ENCODE measurements at places on chromosomes 13 and 19. TPM values are rescaled to one million over a fixed set of nuclear protein-coding genes. Genes with fewer than 3 reads are reported as not detected.
A peak's percentile ranks its signal among the peaks of the same experiment; 100 is the strongest.

The ZNF221 gene
- polyA plus RNA-seq: 3.1 TPM

GRCh38 chr19:45591638-45592005 lies 7.0 kb upstream of the OPA3 start:
- peaks cover 10% of the 10 kb centered on the region for H3K27me3 ChIP-seq
- H3K4me1 ChIP-seq: peaks cover 22% of the 10 kb centered on the region
- no peak overlapping the region for H3K4me3 ChIP-seq
- H3K36me3 ChIP-seq: peaks cover 23% of the 10 kb centered on the region

- no peaks in the 10 kb centered on the region for H3K27me3 ChIP-seq
Observed at GRCh38 chr13:87941226-87941625, 270.1 kb downstream of the SLITRK5 start.

The CARD8 gene
- polyA plus RNA-seq: 18.9 TPM

The ADGRL1 gene
- 12.5 TPM for polyA plus RNA-seq

DNA sequence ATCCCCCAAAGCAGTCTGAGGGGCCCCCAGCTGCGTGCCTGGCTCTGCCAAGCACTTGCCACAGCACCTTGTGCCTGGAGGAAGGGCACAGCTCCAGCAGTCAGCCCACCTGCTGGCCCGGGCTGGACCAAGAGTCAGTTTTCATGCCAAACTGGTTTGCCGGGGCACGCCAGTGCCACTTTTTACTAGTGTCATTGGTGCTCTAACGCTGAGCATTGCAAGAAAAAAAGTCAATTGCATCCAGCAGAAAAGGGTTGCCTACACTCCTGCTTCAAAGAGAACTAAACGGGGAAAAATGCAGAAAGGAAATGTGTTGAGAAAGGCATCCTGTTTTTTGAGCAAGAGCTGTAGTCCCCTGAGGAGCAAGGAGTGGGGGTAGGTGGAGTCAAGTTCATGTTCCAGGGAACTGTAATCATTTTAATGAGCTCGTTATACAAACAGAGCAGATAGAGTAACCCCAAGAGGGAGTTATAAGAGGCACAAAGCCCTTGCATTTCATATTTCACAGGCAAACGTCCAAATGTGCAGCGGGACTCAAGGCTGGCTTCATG lies 68.4 kb downstream of the F2RL3 start:
- DNase-seq: no peak
- no peak overlapping the region for H3K4me3 ChIP-seq
- no peak overlapping the region for H3K27ac ChIP-seq
- peaks cover 6% of the 10 kb centered on the region for H3K4me1 ChIP-seq
- H3K27me3 ChIP-seq: no peaks in the 10 kb centered on the region
- H3K36me3 ChIP-seq: no peaks in the 10 kb centered on the region

- DNase-seq: no peak
- no peaks in the 10 kb centered on the region for H3K4me1 ChIP-seq
- no peak overlapping the region for H3K27ac ChIP-seq
- H3K36me3 ChIP-seq: no peaks in the 10 kb centered on the region
- H3K27me3 ChIP-seq: no peaks in the 10 kb centered on the region
Observed at GRCh38 chr13:65826657-65827056, 1403.5 kb downstream of the PCDH9 start.

DNA sequence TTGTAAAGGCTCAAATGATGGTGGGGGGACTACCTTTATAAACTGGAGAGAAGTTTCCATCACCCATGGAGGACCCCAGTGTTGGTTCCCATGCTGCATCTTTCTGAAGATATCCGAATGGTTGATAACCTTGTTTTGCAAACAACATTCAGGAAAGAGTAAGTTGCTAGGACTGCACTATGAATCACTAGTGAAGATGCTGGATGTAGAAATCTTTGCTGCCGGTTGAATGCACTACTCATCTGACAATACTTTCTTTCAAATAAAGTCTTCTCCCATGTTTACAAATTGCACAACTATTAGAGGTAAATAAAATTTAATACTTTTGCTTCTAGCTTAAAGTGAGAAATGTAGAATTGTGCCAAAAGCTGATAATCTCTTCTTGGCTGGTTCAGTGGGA lies 198.4 kb upstream of the SLITRK6 start:
- H3K4me1 ChIP-seq: no peaks in the 10 kb centered on the region
- no peak overlapping the region for H3K4me3 ChIP-seq
- no peaks in the 10 kb centered on the region for H3K36me3 ChIP-seq
- H3K27ac ChIP-seq: no peak overlapping the region
- no peaks in the 10 kb centered on the region for H3K27me3 ChIP-seq

DNA sequence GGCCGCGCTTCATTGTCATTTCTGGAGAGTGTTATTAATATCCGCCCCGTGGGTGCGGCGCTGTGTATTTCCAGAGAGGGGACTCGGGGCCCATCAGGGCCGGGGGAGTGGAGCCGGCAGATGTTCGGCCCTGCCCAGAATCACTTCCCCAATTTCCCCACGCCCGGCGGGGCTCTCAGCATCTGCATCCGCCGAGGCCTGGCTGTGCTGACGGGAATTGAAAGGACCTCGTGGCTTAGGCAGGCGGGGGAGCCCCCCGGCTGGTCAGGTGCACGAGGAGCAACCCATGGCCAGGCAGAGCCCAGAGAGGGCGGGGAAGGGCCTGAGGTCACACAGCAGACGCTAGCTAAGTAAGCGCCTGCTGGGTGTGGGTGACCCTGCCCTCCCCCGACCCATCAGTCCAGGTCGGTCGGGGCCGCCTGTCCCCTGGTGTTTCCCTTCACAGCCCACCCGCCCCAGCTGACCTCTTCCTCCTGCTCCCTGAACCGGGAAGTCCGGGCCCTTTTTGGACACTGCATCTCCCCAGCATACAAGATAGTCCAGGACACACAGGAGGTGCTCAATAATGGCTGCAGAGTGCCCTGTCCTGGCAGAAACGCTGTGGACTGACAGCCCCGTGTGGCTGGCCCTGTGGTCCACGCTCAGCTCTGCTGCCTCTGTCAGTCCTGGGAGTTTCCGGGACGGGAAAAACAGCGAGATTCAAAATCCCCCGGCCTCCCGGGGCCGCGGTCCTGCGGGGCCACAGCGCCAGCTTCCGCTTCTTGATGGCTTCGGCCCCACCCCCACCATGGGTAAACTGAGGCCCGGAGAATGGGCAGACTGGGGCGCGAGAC lies 22.1 kb downstream of the ARID3A start:
- no peaks in the 10 kb centered on the region for H3K36me3 ChIP-seq
- no peak overlapping the region for H3K27ac ChIP-seq
- H3K4me3 ChIP-seq: no peak overlapping the region
- H3K4me1 ChIP-seq: no peaks in the 10 kb centered on the region
- H3K27me3 ChIP-seq: no peaks in the 10 kb centered on the region

GRCh38 chr13:35984287-35984686 lies 146.9 kb downstream of the DCLK1 start:
- no peak overlapping the region for H3K4me3 ChIP-seq
- H3K36me3 ChIP-seq: no peaks in the 10 kb centered on the region
- H3K27me3 ChIP-seq: no peaks in the 10 kb centered on the region
- no peak for DNase-seq
- H3K4me1 ChIP-seq: no peaks in the 10 kb centered on the region

DNA sequence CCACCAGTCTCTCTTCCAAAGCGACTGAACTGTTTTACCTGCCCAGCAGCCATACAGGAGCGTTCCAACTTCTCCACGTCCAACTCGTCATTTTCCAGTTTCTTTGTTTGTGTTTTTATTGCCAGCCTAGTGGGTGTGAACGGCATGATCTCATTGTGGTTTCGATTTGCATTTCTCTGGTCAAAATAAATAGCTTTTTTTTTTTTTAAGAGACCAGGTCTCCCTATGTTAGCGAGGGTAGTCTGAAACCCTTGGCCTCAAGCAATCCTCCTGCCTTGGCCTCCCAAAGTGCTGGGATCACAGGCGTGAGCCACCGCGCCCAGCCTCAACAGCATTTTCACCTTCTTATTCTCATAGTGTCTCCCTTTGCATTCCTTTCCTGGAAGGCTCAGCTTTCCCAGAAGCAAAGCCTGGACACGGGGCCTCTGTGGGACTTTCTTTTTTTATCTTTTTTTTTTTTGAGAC lies 4.2 kb upstream of the JSRP1 start:
- no peaks in the 10 kb centered on the region for H3K27me3 ChIP-seq
- DNase-seq: no peak
- no peaks in the 10 kb centered on the region for H3K4me1 ChIP-seq
- H3K36me3 ChIP-seq: no peaks in the 10 kb centered on the region
- no peak overlapping the region for H3K27ac ChIP-seq
- H3K4me3 ChIP-seq: no peak overlapping the region

The ZNF540 gene
- polyA plus RNA-seq: 2.6 TPM

The NDFIP2 gene
- polyA plus RNA-seq: 9.9 TPM

DNA sequence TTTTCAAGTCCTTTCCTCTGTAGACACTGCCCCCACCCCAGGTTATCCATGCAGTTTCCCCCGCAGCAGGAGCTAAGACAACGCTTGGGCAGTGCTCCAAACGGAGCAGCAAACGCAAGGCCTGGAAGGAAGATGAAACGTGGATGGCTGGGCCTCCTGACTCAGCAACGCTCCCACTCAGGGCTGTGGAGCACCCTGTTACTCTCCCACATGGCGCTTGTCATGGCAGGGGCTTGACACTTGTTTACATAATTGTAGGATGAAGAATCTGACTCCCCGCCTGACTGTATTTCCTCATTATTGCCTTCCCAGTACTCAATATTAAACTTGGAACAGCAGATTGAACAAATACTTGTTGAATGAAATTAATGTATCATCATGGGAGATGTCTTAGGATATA lies 799 bp upstream of the C1QTNF9B start:
- H3K27ac ChIP-seq: no peak overlapping the region
- H3K27me3 ChIP-seq: peaks cover 25% of the 10 kb centered on the region
- no peaks in the 10 kb centered on the region for H3K36me3 ChIP-seq
- DNase-seq: no peak
- H3K4me1 ChIP-seq: peaks cover 2% of the 10 kb centered on the region
- H3K4me3 ChIP-seq: no peak overlapping the region

GRCh38 chr13:76848596-76848995 lies 37.6 kb downstream of the KCTD12 start:
- H3K27me3 ChIP-seq: no peaks in the 10 kb centered on the region
- H3K36me3 ChIP-seq: no peaks in the 10 kb centered on the region
- H3K4me3 ChIP-seq: no peak overlapping the region

- H3K4me1 ChIP-seq: no peaks in the 10 kb centered on the region
- H3K27ac ChIP-seq: no peak overlapping the region
- H3K4me3 ChIP-seq: no peak overlapping the region
- H3K36me3 ChIP-seq: no peaks in the 10 kb centered on the region
- peak; percentile 64 for DNase-seq
- no peaks in the 10 kb centered on the region for H3K27me3 ChIP-seq
Observed at GRCh38 chr19:17205237-17206140, 9.7 kb upstream of the USE1 start.

GRCh38 chr13:109496216-109496615 lies 290.2 kb downstream of the IRS2 start:
- H3K27me3 ChIP-seq: no peaks in the 10 kb centered on the region
- no peak overlapping the region for H3K27ac ChIP-seq
- H3K36me3 ChIP-seq: no peaks in the 10 kb centered on the region
- H3K4me3 ChIP-seq: no peak overlapping the region
- H3K4me1 ChIP-seq: no peaks in the 10 kb centered on the region

- no peak for DNase-seq
- no peak overlapping the region for H3K27ac ChIP-seq
- H3K4me3 ChIP-seq: no peak overlapping the region
- H3K36me3 ChIP-seq: peaks cover 12% of the 10 kb centered on the region
- no peaks in the 10 kb centered on the region for H3K27me3 ChIP-seq
Observed at GRCh38 chr19:39843919-39844793, 2.0 kb downstream of the FBL start.

DNA sequence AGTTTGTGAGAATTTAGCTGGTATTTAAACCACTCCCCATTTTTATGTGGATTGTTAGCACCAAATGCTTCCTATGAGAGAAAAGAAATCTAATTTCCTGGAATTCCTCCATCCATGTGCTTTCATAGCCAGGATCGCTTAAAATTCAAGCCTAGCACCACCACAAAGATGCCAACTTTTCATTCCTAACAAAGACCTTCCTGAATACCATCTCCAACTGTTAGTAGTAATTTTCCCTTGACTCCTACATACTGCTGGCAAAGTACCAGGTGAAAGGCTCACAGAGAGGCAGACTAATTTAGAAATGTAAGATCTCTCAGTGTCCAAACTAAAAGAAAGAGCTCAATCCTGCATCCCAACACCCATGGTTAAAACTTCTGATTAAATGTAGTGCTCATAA lies 386.3 kb downstream of the KCTD12 start:
- DNase-seq: no peak
- H3K27me3 ChIP-seq: no peaks in the 10 kb centered on the region

- no peaks in the 10 kb centered on the region for H3K4me1 ChIP-seq
- H3K4me3 ChIP-seq: no peak overlapping the region
- no peak for DNase-seq
Observed at GRCh38 chr13:72121466-72121865, 254.5 kb upstream of the DACH1 start.

The MYO1F gene
- 2.6 TPM for polyA plus RNA-seq

The MICOS13 gene
- polyA plus RNA-seq: 658 TPM

The KIR2DL3 gene
- polyA plus RNA-seq: not detected

The ZNF792 gene
- 1.6 TPM for polyA plus RNA-seq

GRCh38 chr19:28303502-28303901 lies 909.4 kb downstream of the UQCRFS1 start:
- H3K4me1 ChIP-seq: no peaks in the 10 kb centered on the region
- no peak overlapping the region for H3K27ac ChIP-seq
- no peaks in the 10 kb centered on the region for H3K27me3 ChIP-seq
- H3K36me3 ChIP-seq: no peaks in the 10 kb centered on the region

DNA sequence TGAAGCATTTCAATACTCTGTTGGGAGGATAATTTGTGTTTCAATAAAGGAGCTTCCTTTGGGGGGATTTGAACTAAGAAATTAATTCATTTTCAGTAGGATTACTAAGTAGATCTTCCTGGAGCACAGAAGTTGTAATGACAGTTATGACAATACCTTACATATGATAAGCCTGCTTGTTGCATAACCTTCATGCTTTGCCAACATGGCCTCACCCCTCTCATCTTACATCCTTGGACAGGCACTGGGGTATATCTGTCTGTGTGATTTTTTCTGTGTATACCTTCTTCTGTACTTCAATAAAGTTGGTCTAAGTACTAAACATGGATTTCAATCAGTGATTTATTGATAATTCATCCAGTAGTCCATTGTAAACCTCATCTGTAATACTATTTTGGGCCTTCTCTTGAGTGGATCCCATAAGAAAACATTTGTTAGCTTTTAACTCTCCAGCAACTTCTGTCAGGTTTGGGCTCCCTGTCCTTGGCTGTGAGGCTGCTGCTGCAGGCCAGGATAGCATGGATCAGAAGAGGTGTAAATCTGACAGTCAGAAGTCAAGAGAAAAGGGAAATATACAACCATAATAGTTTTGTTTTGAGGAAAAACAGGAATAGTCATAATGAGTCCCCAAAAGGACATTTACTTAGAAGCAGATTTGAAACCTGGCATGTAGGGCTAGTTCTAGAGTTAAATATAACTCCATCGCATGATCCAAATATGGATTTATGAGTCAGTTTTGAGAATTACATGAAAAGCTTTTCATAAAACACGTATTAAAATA lies 422.2 kb downstream of the KLF5 start:
- DNase-seq: no peak
- H3K4me3 ChIP-seq: no peak overlapping the region
- no peaks in the 10 kb centered on the region for H3K4me1 ChIP-seq
- H3K36me3 ChIP-seq: no peaks in the 10 kb centered on the region
- H3K27ac ChIP-seq: no peak overlapping the region
- H3K27me3 ChIP-seq: no peaks in the 10 kb centered on the region

All from heart right ventricle (tissue), 16 donors.